ENCODE measurements at places on chromosomes 16 and 17.

DNA sequence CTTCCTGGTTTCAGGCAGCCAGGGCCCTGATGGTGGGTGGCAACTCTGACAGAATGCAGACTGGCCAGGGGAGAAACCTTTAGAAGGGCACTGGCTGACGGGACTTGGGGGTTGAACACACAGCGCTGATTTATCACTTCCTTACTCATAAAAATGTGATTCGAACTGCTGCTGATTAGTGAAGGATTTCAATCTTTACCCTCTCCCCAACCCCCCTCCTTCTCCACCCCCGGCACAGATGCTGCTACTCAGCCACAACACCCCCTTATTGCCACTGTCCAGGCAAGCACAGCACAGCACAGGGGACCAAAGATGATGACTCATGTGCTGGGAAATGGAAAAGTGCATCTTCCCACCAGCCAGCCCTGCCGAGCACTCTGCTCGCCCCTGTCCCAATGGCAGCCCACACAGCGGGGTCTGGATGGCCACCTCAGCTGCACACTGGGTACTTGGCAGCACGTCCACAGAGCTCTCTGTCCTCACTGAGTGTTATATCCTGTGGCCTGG lies 70.1 kb downstream of the SMG6 start:
- DNase-seq, result no peak

GRCh38 chr17:69567130-69567529 lies 152.6 kb downstream of the MAP2K6 start:
- DNase-seq, result no peak

GRCh38 chr17:917391-917811 lies 62.2 kb downstream of the NXN start:
- no peak for DNase-seq

GRCh38 chr16:2170587-2171435 lies 15.2 kb downstream of the TRAF7 start:
- no peak for DNase-seq

DNA sequence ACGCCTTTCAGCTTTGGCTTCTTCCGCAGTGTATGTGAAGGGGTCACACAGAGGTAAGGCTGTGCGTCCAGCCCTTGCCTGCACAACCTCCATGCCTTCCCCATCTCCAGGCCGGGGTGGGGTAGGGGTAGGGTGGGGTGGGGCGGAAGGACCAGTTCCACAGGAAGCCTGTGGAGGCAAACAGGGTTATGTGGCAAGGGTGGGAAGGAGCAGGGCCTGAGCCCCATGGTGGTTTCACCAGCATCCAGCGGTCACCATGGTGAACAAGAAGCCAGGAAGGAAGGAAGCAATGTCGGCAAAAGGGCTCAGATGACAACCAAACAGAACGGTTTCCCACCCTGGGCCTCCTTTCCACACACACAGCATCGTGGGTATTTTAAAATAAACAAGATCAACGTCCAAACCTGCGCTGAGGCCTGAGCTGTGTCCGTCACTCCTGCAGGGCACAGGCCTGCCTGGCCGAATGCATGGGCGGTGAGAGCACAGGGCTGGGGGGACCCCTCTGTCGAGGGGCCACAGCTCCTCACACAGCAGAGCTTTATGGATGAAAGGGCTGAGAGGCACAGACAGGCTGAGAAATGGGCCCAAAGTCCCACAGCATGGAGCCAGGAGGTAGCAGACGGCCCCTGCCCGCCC lies 80.5 kb downstream of the ZNF778 start:
- no peak for DNase-seq

Data from NCI-H774 (cell line).